ENCODE measurements at places on chromosomes 1 and 21.

- no peak overlapping the region for H3K27ac ChIP-seq
- H3K36me3 ChIP-seq: no peaks in the 10 kb centered on the region
- H3K4me1 ChIP-seq: peaks cover 4% of the 10 kb centered on the region
- H3K27me3 ChIP-seq: no peaks in the 10 kb centered on the region
Observed at GRCh38 chr1:228793032-228793431, 57.8 kb downstream of the RHOU start.

GRCh38 chr1:41914516-41914915 lies 4.2 kb downstream of the HIVEP3 start:
- no peak for DNase-seq
- no peak overlapping the region for H3K27ac ChIP-seq
- H3K4me1 ChIP-seq: peaks cover 11% of the 10 kb centered on the region

- H3K27ac ChIP-seq: no peak overlapping the region
- no peak overlapping the region for H3K4me3 ChIP-seq
- no peaks in the 10 kb centered on the region for H3K36me3 ChIP-seq
- H3K4me1 ChIP-seq: no peaks in the 10 kb centered on the region
- no peaks in the 10 kb centered on the region for H3K27me3 ChIP-seq
- DNase-seq: no peak
Observed at GRCh38 chr1:94382201-94382600, 36.0 kb upstream of the ABCD3 start.

DNA sequence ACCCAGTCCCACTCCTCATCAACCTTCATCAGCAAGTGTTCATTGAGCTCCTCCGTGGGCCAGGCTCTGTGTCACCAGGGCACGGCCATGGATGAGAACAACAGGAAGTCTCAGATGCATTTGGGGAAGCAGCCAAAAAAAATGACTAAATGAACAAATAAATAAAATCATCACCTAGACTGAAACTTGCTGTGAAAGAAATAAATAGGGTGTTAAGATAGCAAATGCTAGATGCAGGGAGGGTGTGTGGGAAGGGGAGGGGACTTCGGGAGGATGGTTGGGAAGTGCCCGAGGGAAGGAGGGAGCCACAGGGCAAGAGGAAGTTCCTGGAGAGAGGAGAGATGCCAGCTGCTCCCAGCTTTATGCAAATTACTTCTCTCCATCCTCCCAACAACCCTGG lies 696.7 kb downstream of the PTPRU start:
- H3K27me3 ChIP-seq: no peaks in the 10 kb centered on the region
- H3K36me3 ChIP-seq: no peaks in the 10 kb centered on the region
- DNase-seq: no peak
- no peak overlapping the region for H3K27ac ChIP-seq

- peak; percentile 64 for DNase-seq
- peak overlapping the region; percentile 63 for H3K4me3 ChIP-seq
- no peak overlapping the region for H3K27ac ChIP-seq
- peaks cover 3% of the 10 kb centered on the region for H3K36me3 ChIP-seq
- peaks cover 21% of the 10 kb centered on the region for H3K4me1 ChIP-seq
Observed at GRCh38 chr1:234607109-234608024, 2.6 kb downstream of the IRF2BP2 start.

- no peak overlapping the region for H3K27ac ChIP-seq
- H3K4me3 ChIP-seq: no peak overlapping the region
- no peaks in the 10 kb centered on the region for H3K27me3 ChIP-seq
- H3K4me1 ChIP-seq: peaks cover 3% of the 10 kb centered on the region
- no peak for DNase-seq
Observed at GRCh38 chr21:46391773-46392172, 66.9 kb upstream of the DIP2A start.

DNA sequence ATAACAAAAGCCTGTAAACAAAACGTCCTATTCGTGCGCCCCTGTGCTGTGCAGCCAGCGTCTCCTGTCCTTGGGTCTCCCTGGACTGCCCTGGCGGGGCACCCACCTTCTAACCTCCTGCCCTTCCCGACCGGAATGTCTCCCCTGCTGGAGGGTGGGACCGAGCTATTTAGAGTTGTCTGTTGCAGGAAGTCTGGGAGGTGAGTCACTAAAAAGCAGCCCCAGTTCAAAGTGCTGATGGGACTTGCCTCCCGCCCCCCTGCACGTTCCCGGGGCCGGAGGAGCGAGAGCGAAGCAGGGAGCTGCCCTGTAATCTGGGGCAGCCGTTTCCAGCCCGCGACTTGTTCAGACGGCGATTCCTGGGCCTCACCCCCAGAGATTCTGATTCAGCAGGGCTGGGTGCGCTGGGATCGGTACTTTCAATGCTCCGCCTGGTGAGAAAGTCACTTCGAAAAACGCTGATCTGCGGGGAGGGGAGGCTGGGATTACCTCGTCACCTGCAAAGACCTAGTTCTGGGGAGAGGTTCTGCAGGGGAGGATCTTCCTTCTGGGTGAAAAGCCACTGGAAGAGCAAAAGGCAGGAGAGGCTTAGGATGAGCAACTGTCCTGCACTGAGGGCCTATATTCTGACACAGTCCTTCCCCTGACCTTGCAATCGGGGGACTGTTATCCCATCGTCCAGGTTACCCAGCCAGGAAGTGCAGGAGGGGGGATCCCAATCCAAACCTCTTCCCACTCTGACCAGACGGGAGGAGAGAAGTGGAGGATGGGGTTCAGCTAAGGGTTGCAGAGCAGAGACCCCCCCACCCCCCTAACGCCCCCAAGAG lies 1.2 kb upstream of the DHRS3 start:
- DNase-seq: no peak
- no peaks in the 10 kb centered on the region for H3K36me3 ChIP-seq
- peaks cover 59% of the 10 kb centered on the region for H3K27me3 ChIP-seq
- H3K27ac ChIP-seq: no peak overlapping the region

- H3K4me3 ChIP-seq: no peak overlapping the region
- no peak for DNase-seq
- no peaks in the 10 kb centered on the region for H3K27me3 ChIP-seq
- H3K4me1 ChIP-seq: no peaks in the 10 kb centered on the region
Observed at GRCh38 chr1:8339203-8339600, 21.3 kb downstream of the SLC45A1 start.

- H3K4me3 ChIP-seq: no peak overlapping the region
- H3K36me3 ChIP-seq: no peaks in the 10 kb centered on the region
- no peak for DNase-seq
- no peaks in the 10 kb centered on the region for H3K27me3 ChIP-seq
- no peaks in the 10 kb centered on the region for H3K4me1 ChIP-seq
Observed at GRCh38 chr1:241240069-241240468, 116.9 kb downstream of the RGS7 start.

- H3K27me3 ChIP-seq: no peaks in the 10 kb centered on the region
- H3K36me3 ChIP-seq: no peaks in the 10 kb centered on the region
- H3K4me3 ChIP-seq: no peak overlapping the region
- DNase-seq: no peak
- peaks cover 11% of the 10 kb centered on the region for H3K4me1 ChIP-seq
Observed at GRCh38 chr1:168138134-168138533, 1.4 kb upstream of the GPR161 start.

- H3K27me3 ChIP-seq: no peaks in the 10 kb centered on the region
- H3K36me3 ChIP-seq: no peaks in the 10 kb centered on the region
- H3K4me3 ChIP-seq: no peak overlapping the region
- H3K27ac ChIP-seq: no peak overlapping the region
Observed at GRCh38 chr1:83053446-83053845, 945.5 kb downstream of the TTLL7 start.

DNA sequence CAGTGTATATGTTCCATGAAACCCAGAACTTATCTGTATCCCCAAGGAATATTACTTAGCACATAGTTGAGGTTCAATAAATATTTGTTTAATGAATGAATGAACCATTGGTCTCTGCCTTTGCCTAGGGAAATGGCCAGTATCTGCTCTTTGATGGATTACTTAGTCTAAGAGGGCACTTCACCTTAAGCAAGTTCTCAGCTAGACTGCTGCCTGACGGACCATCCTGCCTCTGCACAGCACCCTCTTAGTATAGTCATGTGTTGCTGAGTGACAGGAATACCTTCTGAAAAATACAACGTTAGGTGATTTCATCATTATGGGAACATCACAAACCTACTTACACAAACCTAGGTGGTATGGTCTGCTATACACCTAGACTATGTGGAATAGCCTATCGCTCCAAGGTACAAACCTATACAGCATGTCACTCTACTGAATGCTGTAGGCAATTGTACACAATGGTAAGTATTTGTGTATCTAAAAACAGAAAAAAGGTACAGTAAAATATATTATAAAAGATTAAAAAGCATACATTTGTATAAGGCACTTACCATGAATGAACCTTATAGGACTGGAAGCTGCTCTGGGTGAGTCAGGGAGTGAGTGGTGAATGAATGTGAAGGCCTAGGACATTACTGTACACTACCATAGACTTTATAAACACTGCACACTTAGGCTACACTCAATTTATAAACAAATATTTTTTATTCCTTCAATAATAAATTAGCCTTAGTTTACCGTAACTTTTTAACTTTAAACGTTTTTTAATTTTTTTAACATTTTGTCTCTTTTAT lies 83.7 kb upstream of the LRRC8D start:
- DNase-seq: no peak
- H3K27ac ChIP-seq: no peak overlapping the region
- no peaks in the 10 kb centered on the region for H3K4me1 ChIP-seq
- H3K27me3 ChIP-seq: peaks cover under 1% of the 10 kb centered on the region
- no peak overlapping the region for H3K4me3 ChIP-seq
- no peaks in the 10 kb centered on the region for H3K36me3 ChIP-seq

DNA sequence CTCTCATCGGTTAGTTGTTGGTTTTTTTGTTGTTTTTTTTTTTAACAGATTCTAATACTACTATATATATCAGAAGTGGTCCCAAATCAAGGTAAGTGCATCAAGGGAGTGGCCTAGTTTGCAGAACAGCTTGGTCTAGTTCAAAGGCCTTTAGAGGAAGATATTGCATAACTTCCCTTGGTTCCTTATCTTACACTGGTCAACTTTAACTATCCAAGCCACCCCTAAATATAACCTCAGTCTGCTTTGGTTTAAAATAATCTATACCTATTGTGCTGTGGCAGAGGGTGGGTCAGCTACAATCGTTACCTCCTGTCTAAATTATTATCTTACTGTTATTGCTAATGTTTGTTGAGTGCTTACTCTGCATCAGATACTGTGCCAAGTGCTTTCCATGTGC lies 6.9 kb downstream of the S100A12 start:
- H3K4me1 ChIP-seq: no peaks in the 10 kb centered on the region
- DNase-seq: no peak
- H3K27ac ChIP-seq: no peak overlapping the region
- no peaks in the 10 kb centered on the region for H3K27me3 ChIP-seq
- no peaks in the 10 kb centered on the region for H3K36me3 ChIP-seq

- no peak for DNase-seq
- no peak overlapping the region for H3K4me3 ChIP-seq
- H3K4me1 ChIP-seq: peaks cover 8% of the 10 kb centered on the region
- peaks cover 10% of the 10 kb centered on the region for H3K36me3 ChIP-seq
Observed at GRCh38 chr1:52348704-52349300, 17.2 kb downstream of the CC2D1B start.

DNA sequence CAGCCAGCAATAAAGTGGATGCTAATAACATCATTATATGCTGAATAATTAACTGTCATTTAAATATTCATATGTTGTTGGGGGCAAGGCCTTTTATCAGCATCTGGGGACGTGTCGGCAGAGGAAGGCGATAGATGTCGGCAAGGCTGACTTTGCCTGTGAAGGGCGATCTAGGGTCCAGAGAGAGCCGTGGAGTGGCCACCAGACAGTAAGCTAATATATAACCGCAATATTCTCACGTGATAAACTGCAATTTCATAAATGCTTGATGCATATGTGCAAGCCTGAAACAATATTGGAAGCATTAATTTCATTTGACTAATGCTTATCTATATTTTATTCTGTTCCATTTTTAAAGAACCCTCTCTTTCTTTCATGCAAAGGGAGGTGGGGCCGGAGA lies 141.0 kb upstream of the POU3F1 start:
- H3K36me3 ChIP-seq: no peaks in the 10 kb centered on the region
- H3K27ac ChIP-seq: no peak overlapping the region
- H3K4me1 ChIP-seq: peaks cover 14% of the 10 kb centered on the region
- no peaks in the 10 kb centered on the region for H3K27me3 ChIP-seq
- H3K4me3 ChIP-seq: no peak overlapping the region

DNA sequence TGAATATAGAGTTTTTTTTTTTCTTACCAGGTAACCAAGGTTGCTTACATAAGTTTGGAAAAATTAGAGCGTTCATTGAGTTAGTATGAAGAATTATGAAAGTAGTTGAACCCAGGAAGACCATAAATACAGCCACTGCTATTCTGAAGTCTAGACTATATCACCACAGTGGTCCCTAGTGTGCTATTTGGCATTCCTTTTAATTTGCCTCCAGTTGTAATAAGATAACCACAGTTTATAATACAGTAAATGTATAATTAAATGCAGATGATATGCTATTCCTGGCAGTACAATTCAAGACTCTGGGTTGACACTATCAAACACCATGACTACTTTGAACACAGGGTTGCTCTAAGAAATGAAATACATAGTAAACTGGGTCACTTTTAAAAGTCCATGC lies 270.5 kb downstream of the BRINP2 start:
- H3K27me3 ChIP-seq: no peaks in the 10 kb centered on the region
- H3K36me3 ChIP-seq: no peaks in the 10 kb centered on the region
- DNase-seq: no peak
- H3K4me1 ChIP-seq: no peaks in the 10 kb centered on the region
- H3K27ac ChIP-seq: no peak overlapping the region
- no peak overlapping the region for H3K4me3 ChIP-seq

DNA sequence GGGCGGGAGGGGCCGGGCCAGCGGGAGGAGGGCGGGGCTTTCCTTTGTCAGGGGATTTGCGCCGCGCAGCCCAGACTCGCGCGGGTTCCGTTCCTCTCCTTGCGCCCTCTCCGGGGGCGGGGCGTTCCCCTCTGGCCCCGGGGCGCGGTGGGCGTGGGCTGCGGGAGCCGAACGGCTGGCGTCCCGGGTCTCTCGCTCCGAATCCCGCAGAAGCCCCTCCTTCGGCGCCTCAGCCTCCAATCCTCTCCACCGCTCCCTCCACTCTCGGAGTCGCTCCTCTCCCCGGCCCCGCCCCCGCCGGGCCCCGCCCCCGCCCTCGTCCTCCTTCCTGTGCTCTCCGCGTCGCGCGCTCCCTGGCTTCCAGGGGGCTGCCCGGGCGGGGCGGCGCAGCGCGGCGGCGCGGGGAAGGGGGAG lies 82.8 kb upstream of the BMP8A start:
- peaks cover 4% of the 10 kb centered on the region for H3K36me3 ChIP-seq
- peak; percentile 95 for DNase-seq
- peaks cover 43% of the 10 kb centered on the region for H3K4me1 ChIP-seq
- H3K4me3 ChIP-seq: peak overlapping the region; percentile 56

DNA sequence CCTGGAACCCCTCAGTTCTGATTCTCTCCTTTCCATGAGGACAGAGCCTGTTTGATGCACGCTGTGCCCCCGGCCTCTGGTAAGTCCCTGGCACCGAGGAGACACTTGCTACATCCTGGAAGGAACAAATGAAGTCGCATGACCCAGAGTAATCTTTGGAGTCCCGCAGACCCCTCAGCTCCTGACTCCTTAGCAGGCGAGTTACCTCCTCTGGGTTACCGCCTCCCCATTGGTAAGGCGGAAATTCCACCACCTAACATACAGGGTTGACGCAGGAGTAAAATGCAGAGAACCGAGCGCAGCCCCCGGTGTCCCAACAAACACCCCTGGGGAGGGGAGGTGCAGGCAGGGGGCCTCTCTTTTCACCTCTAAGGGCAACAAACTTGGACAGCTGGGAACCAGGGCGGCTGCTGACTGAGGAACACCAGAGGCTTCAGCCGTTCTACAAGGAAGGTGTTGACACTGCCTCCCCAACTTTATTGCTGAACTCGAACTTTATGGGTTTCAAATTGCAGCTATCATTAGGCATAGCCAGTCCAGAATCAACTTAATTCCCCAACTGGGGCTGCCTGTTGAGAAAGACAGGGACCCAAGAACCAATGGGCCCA lies 115.3 kb upstream of the IFFO2 start:
- H3K36me3 ChIP-seq: peaks cover 44% of the 10 kb centered on the region
- peaks cover 10% of the 10 kb centered on the region for H3K4me1 ChIP-seq
- H3K4me3 ChIP-seq: no peak overlapping the region
- H3K27ac ChIP-seq: no peak overlapping the region

Measured in neuronal stem cell (in vitro differentiated cells).